ENCODE measurements at places on chromosomes 1 and 21.

GRCh38 chr1:116496380-116496779 lies 74.4 kb downstream of the CD58 start:
- no peak for DNase-seq

DNA sequence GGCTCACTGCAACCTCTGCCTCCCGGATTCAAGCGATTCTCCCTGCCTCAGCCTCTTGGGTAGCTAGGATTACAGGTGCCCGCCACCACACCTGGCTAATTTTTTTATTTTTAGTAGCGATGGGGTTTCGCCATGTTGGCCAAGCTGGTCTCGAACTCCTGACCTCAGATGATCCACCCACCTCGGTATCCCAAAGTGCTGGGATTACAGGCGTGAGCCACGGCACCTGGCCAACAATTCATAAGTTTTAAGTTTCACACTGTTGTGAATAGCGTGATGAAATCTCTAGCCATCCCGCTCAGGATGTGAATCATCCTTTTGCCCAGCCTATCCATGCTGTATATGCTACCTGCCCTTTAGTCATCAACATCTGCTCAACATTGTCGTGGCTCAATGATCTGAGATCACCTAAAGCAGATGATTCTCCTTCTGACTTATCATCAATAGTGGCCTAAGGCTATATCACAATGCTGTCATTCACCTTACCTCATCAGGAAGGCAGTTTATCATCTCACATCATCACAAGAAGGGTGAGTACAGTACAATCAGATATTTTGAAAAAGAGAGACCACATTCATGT lies 2.6 kb downstream of the PFDN2 start:
- no peak for DNase-seq

DNA sequence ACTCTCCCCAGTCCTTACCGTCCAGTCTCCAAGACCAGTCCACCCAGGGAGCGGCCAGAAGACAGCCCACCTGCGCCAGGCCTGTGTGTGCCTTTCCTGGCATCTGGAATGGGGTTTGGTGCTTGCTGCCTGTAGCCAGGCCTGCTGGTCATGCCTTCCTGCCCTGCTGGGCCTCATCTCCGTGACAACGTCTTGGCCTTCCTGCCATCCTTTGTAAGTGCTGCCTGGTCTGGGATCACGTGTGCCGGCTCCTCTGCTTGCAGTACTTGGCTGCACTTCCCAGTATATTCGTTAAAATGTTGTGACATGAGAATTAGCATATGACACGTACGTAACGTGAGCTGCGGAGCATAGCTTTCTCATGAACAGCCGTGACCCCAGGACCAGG lies 145.3 kb upstream of the COL6A1 start:
- no peak for DNase-seq

DNA sequence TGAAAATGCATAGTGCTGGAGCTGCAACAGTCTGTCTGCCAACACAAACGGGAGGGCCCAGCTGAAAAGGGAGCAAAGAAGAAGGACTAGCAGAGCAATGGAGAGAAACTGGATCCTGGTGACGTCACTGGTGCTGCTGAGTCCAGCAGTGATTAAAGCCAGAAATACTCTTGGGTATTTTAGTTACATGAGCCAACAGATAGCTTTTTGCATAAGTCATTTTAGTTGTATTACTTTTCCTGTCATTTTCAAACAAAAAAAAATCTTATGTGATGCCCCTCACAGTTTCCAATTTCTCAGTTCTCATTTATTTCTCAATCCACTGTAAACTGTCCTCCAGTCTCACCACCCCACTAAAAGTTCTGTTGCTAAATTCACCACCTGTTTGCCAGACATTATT lies 38.7 kb upstream of the NEK7 start:
- no peak for DNase-seq

- DNase-seq = no peak
Observed at GRCh38 chr1:151970626-151971025, 23.0 kb downstream of the S100A10 start.

GRCh38 chr1:222897527-222898190 lies 82.8 kb downstream of the DISP1 start:
- DNase-seq = no peak

GRCh38 chr1:89582571-89582970 lies 50.3 kb upstream of the LRRC8C start:
- DNase-seq = no peak
